Amniotic stem cell (primary cell): ENCODE measurements at places on chromosomes 5 and 9.

DNA sequence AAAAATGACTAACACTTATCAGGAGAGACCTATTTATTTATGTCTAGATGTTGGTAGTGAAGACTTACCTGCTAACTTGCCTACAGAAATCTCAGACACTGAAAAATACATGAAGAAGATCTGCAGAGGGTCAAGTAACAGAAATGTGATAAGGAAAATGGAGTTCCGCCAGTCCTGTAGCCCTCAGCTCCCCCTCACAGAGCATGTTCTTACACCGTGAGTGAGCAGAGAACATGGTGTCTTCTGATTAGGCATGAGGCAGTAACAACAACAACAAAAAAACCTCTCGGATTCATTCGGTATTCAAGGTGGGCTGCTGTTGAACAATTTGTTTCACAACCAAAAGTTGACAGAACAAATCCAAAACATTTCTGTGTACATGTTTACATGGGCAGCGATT lies 162.0 kb upstream of the SNX2 start:
- no peak for DNase-seq

GRCh38 chr9:13369431-13369830 lies 89.9 kb upstream of the MPDZ start:
- DNase-seq, result no peak

GRCh38 chr9:88721025-88721424 lies 186.0 kb downstream of the NXNL2 start:
- DNase-seq, result no peak

GRCh38 chr9:77663754-77664153 lies 15.6 kb upstream of the GNA14 start:
- no peak for DNase-seq

- no peak for DNase-seq
Observed at GRCh38 chr9:89412541-89412940, 85.4 kb downstream of the SEMA4D start.
